ENCODE measurements at places on chromosomes 5 and 9.

- peaks cover 40% of the 10 kb centered on the region for H3K27me3 ChIP-seq
- no peak overlapping the region for H3K27ac ChIP-seq
- no peaks in the 10 kb centered on the region for H3K36me3 ChIP-seq
Observed at GRCh38 chr9:98575379-98576346, 133.1 kb downstream of the GABBR2 start.

DNA sequence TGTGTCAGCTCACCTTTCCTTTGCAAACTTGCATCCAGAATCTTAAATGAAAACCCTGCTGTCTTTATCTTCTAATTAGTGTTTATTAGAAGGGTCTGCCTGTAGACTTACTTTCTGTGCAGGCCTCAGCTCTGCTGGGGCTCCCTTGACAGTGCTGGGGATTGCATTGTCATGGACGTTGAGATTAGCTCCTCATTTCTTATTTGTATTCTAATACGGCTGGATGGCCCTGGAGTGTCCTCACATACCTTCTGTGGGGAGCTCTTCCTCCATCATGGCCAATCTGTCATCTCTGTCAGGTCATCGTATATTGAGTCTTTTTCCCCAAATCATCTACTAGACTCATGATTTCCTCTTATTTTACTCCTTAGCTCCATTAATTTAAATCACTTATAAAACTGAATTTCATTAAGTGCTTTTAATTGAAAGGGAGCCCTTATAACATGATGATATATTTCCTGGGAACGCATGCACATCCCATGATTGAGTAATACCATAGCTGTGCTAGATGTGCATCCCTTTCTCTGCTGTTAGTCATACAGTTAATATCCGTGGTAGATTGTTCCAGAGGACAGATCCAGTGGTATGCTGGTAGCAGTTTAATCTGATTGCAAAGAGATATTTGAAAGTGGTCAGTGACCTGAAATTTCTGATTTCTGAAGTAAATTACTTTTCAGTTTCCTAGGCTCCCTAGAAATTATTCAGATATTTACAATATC is 61.6 kb downstream of the ICE1 start:
- no peak for DNase-seq
- peak overlapping the region; percentile 81 for H3K27ac ChIP-seq
- H3K27me3 ChIP-seq, result no peaks in the 10 kb centered on the region
- H3K36me3 ChIP-seq, result peaks cover 4% of the 10 kb centered on the region
- no peak overlapping the region for H3K4me3 ChIP-seq
- H3K4me1 ChIP-seq, result peaks cover 27% of the 10 kb centered on the region

- DNase-seq, result no peak
- no peak overlapping the region for H3K4me3 ChIP-seq
- H3K27me3 ChIP-seq, result no peaks in the 10 kb centered on the region
- H3K27ac ChIP-seq, result no peak overlapping the region
- H3K4me1 ChIP-seq, result no peaks in the 10 kb centered on the region
Observed at GRCh38 chr9:111120526-111120925, 82.3 kb upstream of the LPAR1 start.

- no peaks in the 10 kb centered on the region for H3K36me3 ChIP-seq
- H3K4me3 ChIP-seq, result peak overlapping the region; percentile 80
- peak; percentile 22 for DNase-seq
- H3K27ac ChIP-seq, result peak overlapping the region; percentile 95
Observed at GRCh38 chr5:1536322-1536845, 12.6 kb upstream of the LPCAT1 start.

- peaks cover 22% of the 10 kb centered on the region for H3K27me3 ChIP-seq
- H3K4me3 ChIP-seq, result no peak overlapping the region
- H3K4me1 ChIP-seq, result peaks cover 7% of the 10 kb centered on the region
- DNase-seq, result no peak
Observed at GRCh38 chr9:88998503-88998902, 7.2 kb downstream of the S1PR3 start.

DNA sequence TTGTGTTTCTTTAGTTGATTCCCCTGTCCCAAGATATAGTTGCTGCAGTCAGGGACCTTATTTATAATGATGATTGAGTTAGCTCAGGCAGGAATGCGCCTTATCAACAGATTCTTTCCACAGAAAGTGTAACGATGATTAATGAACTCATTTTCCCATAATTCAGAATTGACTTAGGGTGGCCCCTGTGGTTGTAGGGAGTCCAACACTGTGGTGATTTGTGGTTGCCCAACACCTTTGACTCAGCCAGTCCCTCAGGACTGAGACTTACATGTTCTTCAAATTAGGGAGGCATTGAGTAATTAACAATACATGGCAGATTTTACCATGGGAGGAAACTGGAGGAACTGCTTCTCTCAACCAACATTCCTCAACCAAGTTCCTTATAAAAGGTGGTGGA is 221.9 kb downstream of the GABRG2 start:
- H3K27me3 ChIP-seq, result no peaks in the 10 kb centered on the region
- H3K4me1 ChIP-seq, result no peaks in the 10 kb centered on the region
- no peak for DNase-seq
- no peak overlapping the region for H3K27ac ChIP-seq
- no peaks in the 10 kb centered on the region for H3K36me3 ChIP-seq

- H3K27ac ChIP-seq, result no peak overlapping the region
- DNase-seq, result no peak
- no peaks in the 10 kb centered on the region for H3K27me3 ChIP-seq
- no peak overlapping the region for H3K4me3 ChIP-seq
- H3K4me1 ChIP-seq, result peaks cover 15% of the 10 kb centered on the region
Observed at GRCh38 chr5:54017580-54017979, 292.8 kb downstream of the ARL15 start.

GRCh38 chr5:149936044-149936699 is 8.4 kb downstream of the PDE6A start:
- DNase-seq, result no peak
- H3K27ac ChIP-seq, result no peak overlapping the region
- peaks cover 11% of the 10 kb centered on the region for H3K27me3 ChIP-seq

DNA sequence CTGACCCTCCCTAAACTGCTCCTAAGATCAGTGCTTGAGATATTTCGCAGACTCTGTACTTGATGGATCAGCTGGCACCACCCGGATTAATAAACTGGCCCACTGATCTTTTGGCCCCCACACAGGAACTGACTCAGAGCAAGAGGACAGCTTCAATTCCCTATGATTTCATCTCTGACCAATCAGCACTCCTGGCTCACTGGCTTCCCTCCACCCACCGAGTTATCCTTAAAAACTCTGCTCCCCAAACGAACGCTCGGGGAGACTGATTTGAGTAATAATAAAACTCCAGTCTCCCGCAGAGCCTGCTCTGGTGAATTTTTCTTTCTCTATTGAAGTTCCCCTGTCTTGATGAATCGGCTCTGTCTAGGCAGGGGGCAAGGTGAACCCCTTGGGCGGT is 36.5 kb upstream of the CD180 start:
- no peak overlapping the region for H3K27ac ChIP-seq
- H3K4me1 ChIP-seq, result peaks cover 6% of the 10 kb centered on the region
- H3K27me3 ChIP-seq, result no peaks in the 10 kb centered on the region
- no peaks in the 10 kb centered on the region for H3K36me3 ChIP-seq
- DNase-seq, result no peak

DNA sequence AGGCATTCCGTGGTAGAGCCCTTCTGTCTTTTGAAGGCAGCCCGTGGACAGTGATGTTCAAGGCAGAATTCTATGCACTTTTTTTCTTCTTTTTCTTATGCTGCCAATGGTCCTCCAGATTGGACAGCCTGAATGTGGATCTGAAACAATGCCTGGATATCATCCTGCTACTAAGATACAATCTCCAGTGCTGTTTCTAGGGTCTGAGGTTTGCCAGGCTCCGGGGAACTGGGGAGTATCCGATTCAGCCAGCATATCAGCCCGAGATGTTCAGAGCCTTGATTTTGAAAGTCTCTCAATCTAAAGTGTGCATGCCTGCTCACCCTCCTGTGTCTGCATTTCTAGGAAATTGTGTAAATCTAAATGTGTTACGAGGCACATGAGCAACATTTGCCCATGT is 103.8 kb upstream of the WWC1 start:
- no peaks in the 10 kb centered on the region for H3K27me3 ChIP-seq
- no peak overlapping the region for H3K4me3 ChIP-seq
- no peaks in the 10 kb centered on the region for H3K4me1 ChIP-seq
- no peak for DNase-seq

DNA sequence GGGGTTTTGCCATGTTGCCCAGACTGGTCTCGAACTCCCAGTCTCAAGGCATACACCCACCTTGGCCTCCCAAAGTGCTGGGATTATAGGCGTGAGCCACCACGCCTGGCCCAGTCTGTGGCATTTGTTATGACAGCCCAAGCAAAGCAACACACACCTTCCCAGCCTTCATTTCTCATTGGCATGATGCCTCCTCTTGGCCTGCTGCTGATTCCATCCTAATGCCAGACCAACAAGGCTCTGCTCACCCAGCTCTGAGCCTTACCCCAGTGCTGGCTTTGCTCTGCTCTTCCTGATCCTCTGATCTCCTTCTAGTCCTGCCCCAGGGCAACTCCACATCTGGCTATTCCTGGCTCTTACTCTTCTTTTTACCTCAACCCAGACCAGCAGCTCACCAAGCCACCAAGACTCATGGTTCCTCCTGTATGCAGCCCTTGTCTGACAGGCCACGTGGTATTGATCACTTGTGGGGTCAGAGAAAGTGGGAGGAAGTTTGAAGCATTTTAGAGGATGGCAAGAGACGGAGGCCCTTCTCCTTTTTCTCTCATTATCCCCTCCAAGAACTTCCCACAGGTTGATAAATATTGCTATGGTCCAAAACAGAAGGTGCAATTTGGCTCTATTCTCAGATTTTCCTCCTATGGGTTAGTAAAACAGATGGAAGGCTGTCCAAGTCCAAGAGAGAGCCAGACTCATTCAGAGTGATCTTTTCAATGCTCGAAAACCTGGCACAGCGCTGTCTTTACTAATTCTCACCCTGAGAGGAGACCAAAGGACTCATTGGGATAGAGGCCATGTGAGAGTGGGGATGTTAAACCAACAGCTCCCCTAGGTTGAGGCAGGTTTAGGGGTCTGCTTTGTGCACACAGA is 958 bp downstream of the CD180 start:
- DNase-seq, result no peak
- H3K4me3 ChIP-seq, result no peak overlapping the region
- H3K4me1 ChIP-seq, result peaks cover 43% of the 10 kb centered on the region
- peaks cover 9% of the 10 kb centered on the region for H3K36me3 ChIP-seq
- no peaks in the 10 kb centered on the region for H3K27me3 ChIP-seq

DNA sequence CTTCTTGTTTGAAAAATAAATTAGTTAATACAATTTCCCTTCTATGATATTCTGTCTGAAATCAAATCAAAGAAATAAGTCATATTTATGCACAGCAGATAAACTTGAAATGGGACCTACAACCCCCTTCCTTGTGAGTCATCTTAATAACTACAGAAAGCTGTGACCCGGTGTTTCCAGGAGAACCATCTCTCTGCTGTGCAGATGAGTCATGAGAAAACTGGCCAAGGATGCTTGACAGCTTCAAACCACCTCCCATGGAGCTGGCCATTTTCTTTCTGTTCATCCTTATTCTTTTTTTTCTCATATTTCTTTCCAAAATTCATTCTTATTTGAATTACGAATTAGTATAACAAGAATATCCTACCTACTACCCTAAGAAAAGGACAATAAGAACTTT is 43.4 kb upstream of the NR4A3 start:
- no peaks in the 10 kb centered on the region for H3K36me3 ChIP-seq
- peaks cover 14% of the 10 kb centered on the region for H3K27me3 ChIP-seq
- DNase-seq, result no peak
- no peak overlapping the region for H3K27ac ChIP-seq
- no peak overlapping the region for H3K4me3 ChIP-seq
- H3K4me1 ChIP-seq, result peaks cover 5% of the 10 kb centered on the region

Data from naive thymus-derived CD8-positive, alpha-beta T cell (primary cell).